T-helper 17 cell (primary cell): ENCODE measurements at places on chromosomes 12 and 14.

GRCh38 chr14:89603938-89604480, 187.0 kb upstream of the FOXN3 start:
- no peak for DNase-seq

GRCh38 chr12:132713123-132713522, 2.5 kb downstream of the PGAM5 start:
- no peak for DNase-seq

DNA sequence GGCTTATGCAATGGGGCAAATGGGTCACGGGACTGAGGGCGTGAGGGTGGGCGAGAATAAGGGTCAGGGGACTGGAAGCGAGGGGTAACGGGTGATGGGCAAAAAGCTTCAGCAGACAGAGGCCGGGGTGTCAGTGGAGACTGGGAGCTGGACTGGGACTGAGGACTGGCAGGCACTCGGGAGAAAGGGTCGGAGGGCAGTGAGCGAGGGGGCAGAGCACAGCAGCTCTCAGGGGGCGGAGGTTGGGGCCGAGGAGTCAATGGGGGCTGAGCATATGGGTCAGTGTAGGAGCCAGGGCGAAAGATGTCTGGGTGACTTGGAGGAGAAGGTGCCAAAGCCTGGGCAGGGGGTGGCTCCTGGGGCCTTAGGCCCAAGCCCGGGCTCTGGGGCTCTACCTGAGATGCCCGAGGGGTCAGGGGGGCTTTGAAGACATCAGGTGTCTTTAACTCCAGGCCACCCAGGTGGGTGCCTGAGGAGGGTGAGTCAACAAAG, 20.2 kb downstream of the KMT2D start:
- no peak for DNase-seq

DNA sequence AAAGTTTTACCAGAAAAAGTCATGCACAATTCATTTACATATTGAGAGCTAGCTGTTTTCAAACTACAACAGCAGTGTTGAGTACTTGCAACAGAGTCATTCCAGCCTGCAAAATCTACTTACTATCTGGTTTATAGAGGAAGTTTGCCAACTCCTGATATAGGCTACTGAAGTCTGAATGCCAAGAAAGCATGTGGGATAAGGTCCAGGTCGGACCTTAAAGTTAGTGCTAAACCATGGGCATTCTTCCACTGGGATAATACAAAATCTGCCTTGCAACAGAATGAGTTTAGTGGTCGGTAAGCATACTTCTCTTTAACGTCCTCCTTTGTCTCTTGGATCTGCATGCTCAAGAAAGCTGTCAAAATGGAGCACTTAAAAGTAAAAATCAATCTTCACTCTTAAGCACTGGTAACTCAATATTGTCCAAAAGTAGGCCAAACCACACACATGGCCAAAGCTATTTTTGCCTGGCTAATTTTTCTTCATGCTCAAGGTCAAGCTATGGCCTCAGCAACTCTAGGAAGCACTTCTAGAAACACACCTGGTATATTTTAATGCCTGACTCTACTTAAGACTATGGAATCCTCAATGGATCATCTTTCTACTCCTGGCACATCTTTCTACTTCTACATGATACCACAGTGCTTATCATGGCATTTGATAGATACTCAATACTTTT, 364.9 kb upstream of the KITLG start:
- DNase-seq = no peak

GRCh38 chr12:69331909-69332684, 16.1 kb upstream of the LYZ start:
- no peak for DNase-seq

GRCh38 chr12:123931686-123932321, 40.8 kb downstream of the CCDC92 start:
- DNase-seq = peak; percentile 29

GRCh38 chr12:40446385-40446784, 221.6 kb downstream of the LRRK2 start:
- no peak for DNase-seq

DNA sequence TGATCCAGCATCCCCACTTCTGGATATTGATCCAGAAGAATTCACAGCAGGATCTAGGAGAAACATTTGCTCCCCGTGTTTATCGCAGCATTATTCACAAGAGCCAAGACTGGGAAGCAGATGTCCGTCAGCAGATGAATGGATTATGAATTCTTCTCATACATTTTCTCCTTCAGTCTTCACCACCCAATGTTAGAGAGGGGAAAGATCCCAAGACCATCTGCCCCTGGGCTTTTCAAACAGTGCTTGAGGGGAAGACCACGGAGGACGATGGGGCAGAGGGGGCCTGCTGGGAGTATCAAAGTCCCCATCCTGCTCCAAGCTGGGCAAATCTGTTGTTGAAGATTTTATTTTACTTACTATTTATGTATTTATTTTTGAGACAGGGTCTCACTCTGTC, 41.1 kb downstream of the SERPINA3 start:
- DNase-seq = no peak

DNA sequence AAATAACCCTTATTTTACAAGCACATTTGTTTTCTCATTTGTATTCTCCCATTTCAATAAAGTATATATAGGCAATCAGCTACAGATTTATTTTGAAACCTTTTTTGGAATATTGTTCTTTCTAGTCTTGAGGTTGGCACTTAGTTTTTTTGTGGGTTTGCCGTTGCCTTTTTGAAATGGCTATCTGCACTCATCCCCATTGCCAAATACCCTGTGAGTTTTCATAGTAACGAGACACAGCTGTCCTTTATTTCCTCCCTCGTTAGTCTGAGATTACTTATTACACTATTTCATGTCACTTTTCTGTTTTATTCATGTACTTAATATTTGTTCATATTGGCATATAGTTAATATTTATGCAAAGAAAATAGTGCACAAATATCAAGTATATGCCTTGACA, 1104.0 kb downstream of the SLC6A15 start:
- no peak for DNase-seq

- peak; percentile 75 for DNase-seq
These were observed 1.7 kb downstream of the SINHCAF start for GRCh38 chr12:31324116-31324844.

GRCh38 chr12:124684496-124684895, 117.1 kb upstream of the NCOR2 start:
- DNase-seq = no peak

DNA sequence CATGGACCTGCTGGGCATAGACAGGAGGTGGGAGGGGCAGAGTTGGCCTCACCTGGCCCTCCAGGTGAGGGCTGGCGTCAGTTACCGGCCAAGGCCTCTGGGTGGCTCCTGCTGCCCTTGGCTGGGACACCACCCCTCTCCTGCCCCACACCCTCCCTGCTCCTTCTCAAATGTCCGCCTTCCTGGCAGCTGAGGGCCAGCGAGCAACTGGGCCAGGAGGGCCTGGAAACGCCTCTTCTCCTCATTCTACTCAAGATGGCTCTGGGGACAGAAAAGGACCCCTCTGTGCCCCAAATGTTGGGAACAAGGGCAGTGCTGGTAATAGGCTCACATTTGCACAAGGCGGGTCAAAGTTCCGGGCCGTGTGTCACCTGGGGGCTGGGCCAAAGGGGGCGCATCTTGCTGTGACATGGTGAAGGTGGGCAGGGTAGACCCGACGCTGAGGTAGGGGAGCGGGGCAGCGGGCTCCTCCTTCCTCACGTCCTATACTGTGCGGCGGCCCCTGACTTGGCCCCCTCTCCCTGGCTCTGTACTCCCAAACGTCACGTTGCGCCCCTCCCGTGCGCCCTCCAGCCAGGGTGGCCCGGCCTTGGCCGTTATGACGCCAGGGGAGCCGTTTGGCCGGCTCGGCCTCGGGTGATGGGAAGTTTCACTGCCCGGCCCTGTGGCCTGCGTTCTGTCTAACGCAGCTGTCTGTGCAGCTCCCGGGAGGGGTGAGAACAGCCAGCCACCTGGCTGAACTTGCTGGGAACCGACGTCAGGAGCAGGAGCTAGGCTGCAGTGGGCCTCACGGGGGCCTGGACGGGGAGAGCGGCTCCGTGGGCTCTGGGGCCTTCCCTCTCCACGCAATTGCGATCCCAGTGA, 18.0 kb upstream of the DLK1 start:
- no peak for DNase-seq

- no peak for DNase-seq
These were observed 88.4 kb downstream of the PCNX1 start for GRCh38 chr14:70995671-70996070.

DNA sequence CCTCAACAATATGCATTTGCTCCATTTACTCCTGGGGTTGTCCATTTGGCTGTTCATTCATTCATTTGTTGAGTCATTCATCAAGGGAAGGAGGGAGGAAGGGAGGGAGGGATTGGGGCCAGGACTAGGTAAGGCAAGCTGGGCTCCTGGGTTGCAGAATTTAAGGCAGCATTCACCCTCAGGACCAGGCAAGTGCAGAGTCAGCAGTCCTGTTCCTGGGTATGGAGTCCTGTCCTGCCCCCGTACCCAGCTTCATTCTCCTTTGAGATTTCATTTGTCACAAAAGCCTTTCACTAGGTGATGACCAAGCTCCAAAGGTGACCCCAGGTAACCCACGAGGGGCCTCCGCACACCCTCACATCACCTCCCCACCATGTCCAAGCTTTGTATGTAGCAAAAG, 178.1 kb downstream of the CHST11 start:
- DNase-seq = no peak

- no peak for DNase-seq
These were observed 66.3 kb downstream of the TBX5 start for GRCh38 chr12:114339626-114340025.

DNA sequence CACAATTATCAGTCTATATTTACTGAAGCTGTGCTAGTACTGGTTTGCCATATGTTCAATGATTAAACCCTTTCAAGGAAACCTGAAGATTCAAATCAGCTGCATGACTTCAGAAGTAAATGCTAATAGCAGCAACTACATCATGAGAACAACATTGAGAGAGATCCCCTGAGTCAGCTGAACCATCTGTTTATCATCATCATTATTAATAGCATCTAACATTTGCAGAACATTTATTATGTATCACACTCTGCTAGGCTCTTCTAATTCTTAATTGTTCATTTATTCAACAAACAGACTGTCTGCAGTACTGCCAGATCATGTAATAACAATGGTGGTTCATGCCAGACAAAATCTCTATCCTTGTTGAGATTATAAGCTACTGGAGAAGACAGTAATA, 157.4 kb downstream of the KLHL28 start:
- DNase-seq = no peak

DNA sequence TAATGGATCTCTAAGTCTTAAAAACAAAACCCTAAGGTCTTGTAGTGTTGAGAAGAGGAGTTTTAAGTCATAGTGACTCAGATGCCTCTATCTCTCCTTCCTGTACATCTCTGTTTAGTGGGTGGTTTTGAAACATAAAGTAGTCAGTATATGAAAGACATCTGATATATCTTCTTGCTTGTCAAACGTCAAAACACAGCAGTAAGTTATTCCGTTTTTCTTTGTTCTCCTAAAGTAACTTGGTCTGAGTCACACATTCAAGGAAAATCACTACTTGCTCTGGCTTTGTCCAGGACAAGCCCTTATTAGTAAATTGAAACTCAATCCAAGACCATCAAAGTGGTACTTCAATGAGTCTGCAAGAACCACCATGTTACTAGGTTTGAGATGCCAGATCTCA, 1172.5 kb downstream of the BCL11B start:
- no peak for DNase-seq

GRCh38 chr14:105385322-105385637, 13.1 kb upstream of the TEX22 start:
- DNase-seq = no peak

GRCh38 chr14:42683707-42684106, 1077.0 kb downstream of the LRFN5 start:
- no peak for DNase-seq

- DNase-seq = no peak
These were observed 326.0 kb downstream of the RAD51B start for GRCh38 chr14:68145539-68145938.

DNA sequence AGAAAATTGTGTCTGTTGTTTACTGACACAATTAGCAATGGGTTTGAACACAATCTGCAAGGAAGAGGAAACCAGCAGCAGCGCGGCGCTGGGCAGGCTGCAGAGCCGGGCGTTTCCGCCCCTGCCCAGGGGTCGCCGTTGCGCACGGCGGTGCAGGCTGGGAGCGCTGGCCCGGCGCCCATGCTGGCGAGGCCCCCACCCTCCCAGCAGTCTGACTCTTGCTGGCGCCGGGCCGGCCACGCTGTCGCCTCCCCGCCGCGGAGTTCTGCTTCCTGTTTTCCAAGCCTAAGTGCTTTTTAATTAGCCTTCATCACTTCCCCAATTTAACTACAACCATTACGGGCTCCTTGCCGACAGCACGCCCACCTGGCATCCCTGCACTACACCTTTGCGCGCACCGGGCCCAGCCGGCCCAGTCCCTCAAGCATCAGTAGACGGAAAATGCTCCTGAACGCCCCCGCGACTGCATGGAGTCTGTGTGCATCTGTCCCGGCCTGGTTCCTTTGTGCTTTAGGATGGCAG, 212.1 kb downstream of the GXYLT1 start:
- no peak for DNase-seq

GRCh38 chr12:103241184-103241583, 254.6 kb downstream of the C12orf42 start:
- DNase-seq = no peak

DNA sequence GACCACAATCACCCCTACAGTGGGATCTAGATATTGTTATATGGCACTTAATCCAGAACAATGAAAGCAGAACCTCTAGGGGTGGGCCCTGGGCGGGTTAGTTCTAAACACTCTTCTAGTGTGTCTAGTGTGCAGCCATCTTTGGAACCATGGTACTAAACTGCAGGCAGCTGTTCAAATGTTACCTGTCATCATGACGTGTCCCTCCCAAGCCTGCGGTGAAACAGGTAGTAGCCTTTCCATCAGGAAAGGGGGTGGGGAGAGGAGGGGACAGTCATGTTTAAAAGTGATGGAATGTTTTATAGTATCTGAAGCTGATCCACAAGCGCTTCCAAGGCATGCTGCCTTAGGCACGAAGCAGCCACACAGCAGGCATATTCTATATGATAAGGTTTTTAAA, 122.6 kb upstream of the SLC35F4 start:
- DNase-seq = no peak

DNA sequence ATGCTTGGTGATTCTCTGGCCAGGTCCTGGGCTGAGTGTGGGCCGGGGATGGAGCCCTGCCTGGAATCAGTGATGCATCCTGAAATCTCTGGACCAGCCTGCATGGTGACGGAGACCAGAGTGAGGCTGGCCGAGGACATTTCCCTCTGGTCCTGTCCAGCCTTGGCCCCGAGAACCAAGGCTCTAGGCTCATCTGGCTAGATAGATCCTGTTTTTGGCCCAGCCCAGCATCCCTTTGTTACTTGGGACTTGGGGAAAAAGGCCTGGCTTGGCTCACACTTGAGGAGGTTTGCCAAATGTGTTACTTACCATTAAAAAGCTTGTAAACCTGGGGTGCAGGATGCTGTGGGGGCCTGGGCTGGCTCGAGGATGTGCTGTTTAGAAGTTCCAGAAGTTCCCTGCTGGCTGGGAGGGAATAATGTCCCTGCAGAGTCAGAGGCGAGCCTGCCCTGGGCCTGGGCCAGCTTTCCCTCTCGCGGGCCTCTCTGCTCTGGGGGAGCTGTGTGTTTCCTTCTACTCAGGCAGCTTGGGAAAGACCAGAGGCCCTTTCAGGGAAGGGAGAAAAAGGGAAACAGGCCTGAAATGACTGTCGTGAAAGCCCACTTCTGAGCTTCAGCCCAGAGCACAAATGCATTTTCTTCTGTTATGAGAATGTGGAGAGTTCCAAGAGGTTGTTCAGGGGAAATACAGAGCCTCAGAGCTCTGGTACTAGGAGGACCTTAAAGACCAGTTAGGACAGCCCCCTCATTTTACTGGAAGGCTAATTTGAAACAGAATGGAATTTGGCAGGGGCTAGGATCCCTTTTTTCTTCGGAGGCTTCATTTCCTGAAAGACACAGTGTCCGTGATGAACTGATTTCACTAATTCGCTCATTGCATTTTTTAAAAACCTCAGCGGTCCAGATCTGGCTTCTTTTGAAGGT, 47.2 kb upstream of the CTDSP2 start:
- DNase-seq = no peak

GRCh38 chr12:103798586-103798985, 42.4 kb downstream of the NT5DC3 start:
- DNase-seq = no peak
